ENCODE measurements at places on chromosomes 2 and 18. TPM values are rescaled to one million over a fixed set of nuclear protein-coding genes. Genes with fewer than 3 reads are reported as not detected.

DNA sequence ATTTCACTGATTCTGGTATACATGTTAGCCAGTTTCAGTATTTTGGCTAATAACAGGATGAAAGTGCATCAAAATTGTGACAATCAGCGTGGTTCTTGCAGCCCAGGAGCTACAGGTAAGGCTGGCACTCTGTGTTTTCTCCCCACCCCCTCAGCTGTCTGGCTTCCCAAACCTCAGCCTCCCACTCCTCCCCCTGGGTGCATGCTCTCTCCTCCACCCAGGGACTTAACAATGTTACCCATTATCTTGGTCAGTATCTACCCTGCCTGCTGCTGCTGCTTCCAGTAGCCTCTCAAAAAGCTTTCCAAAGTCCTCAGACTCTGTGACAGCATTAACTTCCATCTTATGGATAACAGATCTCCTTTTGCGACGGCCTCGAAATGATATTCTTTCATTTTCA lies 41.0 kb downstream of the TRABD2A start:
- no peak for DNase-seq

Gene TNFAIP6
- 0.44 TPM for total RNA-seq

DNA sequence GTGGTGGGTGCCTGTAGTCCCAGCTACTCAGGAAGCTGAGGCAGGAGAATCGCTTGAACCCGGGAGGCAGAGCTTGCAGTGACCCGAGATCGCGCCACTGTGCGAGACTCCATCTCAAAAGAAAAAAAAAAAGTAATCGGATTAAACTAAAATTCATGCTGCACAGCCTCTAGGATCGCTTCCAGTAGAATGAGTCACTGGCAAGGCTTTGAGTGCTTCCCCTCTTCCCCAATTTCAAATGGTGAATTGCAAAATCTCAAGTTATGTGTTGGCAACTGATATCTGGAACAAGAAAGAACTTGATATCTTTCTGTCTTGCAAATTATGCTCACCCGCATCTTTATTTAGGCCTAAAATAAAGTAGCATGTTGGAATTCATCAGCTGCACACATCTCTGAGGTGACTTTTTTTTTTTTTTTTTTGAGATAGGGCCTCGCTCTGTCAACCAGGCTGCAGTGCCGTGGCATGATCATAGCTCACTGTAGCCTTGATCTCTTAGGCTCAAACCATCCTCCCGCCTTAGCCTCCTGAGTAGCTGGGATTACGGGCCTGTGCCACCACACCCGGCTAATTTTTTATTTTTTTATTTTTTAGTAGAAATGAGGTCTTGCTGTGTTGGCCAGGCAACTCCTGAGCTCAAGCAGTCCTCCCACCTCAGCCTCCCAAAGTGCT lies 12.7 kb downstream of the TTC39C start:
- no peak for DNase-seq

- DNase-seq, result peak; percentile 42
These were observed 93.7 kb upstream of the WDR75 start for GRCh38 chr2:189347540-189347939.

DNA sequence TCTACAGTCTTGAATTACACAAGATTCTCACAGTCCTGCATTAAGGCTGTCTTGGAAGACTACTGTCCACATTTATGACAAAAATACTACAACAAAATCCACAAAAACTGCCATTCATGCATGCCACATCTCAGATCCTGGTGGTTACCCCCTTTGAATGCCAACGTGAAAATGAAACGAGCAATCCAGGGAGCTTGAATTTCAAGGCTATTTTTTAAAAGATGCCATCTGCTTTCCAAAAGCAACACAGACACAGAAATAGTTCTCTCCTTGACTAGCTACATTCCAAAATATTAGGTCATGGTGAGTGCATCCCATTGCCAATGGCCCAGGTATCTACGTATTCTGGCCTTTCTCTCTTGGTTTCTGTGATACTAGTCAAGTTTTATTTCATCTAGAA lies 36.3 kb downstream of the IRS1 start:
- no peak for DNase-seq

Gene SH2D6
- total RNA-seq, result 1.6 TPM

- no peak for DNase-seq
These were observed 12.8 kb upstream of the MYO3B start for GRCh38 chr2:170165129-170165528.

Gene UGT1A8
- not detected for total RNA-seq

Gene ERFE
- not detected for total RNA-seq

DNA sequence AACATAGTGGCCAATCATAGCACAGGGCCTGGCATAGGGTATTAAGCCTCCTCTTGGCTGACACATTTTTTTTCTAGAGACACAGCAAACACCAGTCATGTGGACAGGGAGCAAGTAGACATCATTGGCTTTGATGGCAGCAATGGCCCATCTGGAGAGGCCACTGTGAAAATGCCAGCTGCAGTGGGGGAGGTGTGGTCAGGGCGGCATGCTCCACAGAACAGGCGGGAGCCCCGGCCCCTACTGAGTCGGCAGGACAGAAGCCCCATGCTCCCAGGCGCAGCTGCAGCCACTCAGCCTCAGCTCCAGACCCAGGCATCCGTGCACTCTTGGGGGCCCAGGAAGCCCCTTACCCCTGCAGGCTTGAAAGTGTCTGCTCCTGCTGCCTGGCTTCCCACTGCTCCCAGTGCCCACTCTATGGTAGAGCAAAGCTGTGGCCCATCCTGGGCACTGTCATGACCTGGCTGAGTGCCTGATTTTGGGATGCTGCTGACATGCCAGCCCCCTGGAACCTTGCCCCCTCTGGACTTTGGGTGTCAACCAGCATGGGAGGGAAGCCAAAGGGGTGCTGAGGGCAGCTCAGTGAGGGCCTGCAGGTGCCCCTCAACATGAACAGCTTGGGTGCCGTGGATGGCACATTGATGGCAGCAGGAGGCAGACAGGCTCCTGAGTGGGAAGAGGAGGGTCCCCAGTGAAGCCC lies 23.3 kb upstream of the UBE2F start:
- peak; percentile 90 for DNase-seq

DNA sequence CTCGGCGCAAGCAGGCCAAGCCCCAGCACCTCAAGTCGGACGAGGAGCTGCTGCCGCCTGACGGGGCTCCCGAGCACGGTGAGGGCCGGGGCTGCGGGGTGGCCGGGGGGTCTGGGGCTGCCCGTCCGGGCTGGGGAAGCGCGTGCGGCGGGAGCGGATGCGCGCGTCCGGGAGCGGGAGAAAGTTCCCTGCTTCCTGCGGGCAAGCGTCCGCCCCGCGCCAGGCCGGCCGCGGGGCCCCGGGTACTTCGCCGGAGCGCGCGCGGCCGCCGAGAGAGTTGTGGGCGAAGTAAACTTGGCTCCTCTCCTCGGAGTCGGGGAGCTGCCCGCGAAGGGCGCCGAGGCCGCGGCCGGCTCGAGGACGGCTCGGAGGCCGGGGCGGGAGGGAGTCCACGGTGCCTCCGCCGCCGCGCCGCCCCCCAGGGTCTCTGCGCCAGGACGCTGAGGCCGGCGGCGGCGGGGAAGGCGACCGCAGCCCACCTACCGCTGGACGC lies 707 bp downstream of the SALL3 start:
- DNase-seq, result no peak

- DNase-seq, result no peak
These were observed 5.6 kb upstream of the EML4 start for GRCh38 chr2:42163444-42164045.

Gene MYO5B
- total RNA-seq, result 23.7 TPM

GRCh38 chr2:133360882-133361281 lies 207.4 kb downstream of the NCKAP5 start:
- no peak for DNase-seq

DNA sequence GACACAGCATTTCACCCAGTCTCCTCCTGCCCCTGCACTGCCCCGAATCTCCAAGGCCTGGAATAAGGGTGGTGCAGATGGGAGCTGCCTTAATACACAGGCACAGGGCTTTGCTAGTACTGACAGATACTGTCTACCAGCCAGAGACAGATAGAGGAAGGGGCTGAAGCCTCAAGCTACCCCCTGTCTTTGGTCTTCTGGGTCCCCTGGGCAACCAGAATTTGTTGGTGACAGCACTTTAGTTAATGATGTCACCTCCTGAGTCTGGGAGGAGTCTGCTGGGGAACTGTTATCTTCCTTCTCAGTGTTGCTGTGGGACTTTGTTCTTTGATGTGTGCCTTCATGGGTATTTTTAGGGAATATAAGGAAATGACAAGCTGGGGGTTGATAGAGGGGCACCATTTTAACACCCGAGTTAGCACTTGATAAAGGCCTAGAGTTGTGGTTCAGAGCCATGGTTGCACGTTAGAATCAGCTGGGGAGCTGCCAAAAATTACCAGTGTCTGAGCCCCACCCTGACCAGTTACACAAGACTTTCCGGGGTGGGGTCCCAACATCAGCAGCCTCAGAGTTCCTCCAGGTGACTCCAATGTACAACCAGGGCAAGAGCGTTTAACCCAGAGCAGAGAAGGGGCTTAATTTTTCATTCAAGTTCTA lies 136.8 kb downstream of the SMAD7 start:
- no peak for DNase-seq

- no peak for DNase-seq
These were observed 2.5 kb downstream of the TLK1 start for GRCh38 chr2:171158036-171158789.

Gene CRYGD
- total RNA-seq, result not detected

Gene HTR2B
- total RNA-seq, result not detected

Gene ACKR3
- total RNA-seq, result 9.1 TPM

Gene PDE11A
- 2.0 TPM for total RNA-seq

DNA sequence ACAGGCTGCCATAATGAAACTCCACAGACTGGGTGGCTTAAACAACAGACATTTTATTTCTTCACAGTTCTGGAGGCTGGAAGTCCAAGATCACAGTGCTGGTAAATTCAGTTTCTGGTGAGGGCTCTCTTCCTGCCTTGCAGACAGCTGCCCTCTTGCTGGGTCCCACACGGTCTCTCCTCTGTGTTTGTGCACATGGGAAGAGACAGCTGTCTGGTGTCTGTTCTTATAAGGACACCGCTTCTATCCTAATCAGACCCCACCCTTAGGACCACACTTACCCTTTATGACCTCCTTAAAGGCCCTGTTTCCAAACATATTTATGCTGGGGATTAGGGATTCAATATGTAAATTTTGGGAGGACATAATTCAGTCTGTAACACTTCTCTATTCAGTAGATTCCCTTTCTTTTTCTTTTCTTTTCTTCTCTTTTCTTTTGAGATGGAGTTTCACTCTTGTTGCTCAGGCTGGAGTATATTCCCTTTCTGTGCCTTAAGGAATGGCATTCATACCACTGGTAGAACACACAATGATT lies 18.9 kb downstream of the CTIF start:
- DNase-seq, result no peak

GRCh38 chr2:72924353-72925240 lies 7.3 kb downstream of the EMX1 start:
- no peak for DNase-seq

DNA sequence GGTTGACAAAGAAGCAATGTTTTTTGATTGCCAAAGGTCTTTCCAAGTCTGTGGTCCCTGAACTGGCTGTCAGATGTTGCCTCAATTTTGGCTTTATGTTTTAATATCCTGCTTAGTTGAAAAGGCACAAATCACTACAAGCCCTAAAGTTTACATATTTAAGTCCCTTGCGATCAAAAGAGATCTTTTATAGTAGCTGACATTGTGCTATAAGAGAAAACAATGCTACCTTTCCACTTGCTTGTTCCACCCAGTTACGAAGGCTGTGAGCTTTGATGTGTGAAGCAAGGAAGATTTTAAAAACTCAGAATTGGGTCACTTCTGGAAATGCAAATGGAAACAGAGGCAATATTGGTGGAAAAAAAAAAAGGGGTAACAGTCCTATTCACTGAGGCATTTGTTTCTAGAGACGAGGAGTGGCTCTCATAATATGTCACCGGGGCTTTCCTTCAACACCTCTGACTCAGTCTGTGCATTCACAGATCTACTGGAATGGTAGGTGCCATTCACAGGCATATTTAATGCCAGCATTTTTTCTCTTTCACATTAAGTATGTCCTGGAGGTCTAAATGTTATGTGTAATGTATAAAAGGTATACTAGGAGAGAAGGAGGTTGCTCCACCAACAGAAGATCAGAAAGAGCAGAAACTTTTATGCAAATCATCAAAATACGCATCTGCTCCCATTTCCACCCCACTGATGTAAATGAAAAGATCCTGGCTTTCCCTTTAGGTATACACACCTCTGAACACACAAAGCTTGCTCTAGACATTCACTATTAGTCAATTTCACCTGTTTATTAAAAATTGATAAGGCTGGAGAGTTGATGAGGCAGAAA lies 91.8 kb downstream of the TGIF1 start:
- no peak for DNase-seq

Gene CFC1
- total RNA-seq, result 28.9 TPM

Gene INPP1
- 14.1 TPM for total RNA-seq

DNA sequence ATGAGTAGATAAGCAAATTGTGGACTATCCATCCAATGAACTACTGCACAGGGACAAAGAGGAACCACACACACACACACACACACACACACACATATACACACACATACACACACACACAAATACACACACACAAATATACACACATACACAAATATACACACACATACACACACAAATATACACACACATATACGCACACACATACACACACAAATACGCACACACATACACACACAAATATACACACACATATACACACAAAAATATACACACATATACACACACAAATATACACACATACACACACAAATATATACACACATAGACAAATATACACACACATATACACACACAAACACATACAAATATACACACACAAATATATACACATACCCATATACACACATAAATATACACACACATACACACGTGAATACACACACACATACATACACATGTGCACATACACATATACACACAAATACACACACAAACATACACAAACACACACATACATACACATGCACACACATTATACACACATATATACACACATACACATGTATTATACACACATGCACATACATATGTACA lies 19.8 kb upstream of the EFHD1 start:
- no peak for DNase-seq

GRCh38 chr2:224461391-224461790 lies 59.5 kb upstream of the FAM124B start:
- DNase-seq, result no peak

Gene HOXD1
- 0.21 TPM for total RNA-seq

Gene LAMA1
- total RNA-seq, result 3.1 TPM

Gene GKN2
- 1.6 TPM for total RNA-seq

DNA sequence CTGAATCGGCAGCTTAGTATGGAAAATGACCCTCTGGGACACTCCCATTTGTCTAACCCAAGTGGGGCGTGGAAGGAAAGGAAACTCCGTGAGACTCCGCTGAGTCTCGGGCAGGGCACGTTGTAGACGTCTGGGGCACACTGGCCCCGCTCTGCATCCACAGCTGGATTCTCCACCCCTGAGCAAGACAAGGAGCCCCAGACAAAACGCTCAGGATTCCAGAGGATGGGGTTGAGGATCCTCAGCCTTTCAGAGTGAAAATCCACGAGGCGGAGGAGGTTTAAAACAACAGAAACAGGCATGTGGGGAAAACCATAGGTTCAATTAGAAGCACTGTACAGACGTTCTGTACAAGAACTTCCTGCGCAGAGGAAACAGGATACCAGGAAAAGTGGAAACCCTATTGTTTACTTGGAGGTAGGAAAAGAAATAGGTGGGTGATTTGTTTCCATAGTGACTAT lies 124.9 kb upstream of the ZNF236 start:
- DNase-seq, result no peak

Gene REG3A
- total RNA-seq, result 59,927 TPM

Gene DYSF
- total RNA-seq, result 5.5 TPM
